ENCODE measurements at places on chromosomes 7 and 10.

- DNase-seq, result no peak
These were observed 9.1 kb downstream of the TTYH3 start for GRCh38 chr7:2640846-2641316.

GRCh38 chr10:1272079-1272776 lies 216.0 kb downstream of the WDR37 start:
- no peak for DNase-seq

DNA sequence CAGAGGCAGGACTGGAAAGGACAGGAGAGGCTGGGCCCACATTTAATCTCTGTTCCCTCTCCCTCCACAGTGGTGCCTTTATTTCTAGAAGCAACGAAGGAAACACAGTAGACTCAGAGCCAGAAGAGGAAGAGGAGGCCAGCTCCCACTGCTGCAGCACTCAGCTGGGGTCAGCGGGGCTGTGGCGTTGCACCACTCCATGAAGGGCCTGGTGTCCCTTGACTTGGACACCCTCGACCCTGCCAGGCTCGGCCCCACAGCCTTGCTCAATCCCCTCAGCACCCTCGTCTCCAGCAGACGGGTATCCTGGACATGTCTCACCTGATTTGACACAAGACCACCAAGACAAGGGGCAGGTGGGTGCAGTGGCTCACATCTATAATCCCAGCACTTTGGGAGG lies 38.8 kb downstream of the PRKAG2 start:
- DNase-seq, result no peak

- no peak for DNase-seq
These were observed 215.5 kb downstream of the THSD7A start for GRCh38 chr7:11616466-11616865.

- no peak for DNase-seq
These were observed 9.5 kb downstream of the CYREN start for GRCh38 chr7:135160858-135161653.

GRCh38 chr10:80927419-80928078 lies 389.8 kb downstream of the SH2D4B start:
- no peak for DNase-seq

DNA sequence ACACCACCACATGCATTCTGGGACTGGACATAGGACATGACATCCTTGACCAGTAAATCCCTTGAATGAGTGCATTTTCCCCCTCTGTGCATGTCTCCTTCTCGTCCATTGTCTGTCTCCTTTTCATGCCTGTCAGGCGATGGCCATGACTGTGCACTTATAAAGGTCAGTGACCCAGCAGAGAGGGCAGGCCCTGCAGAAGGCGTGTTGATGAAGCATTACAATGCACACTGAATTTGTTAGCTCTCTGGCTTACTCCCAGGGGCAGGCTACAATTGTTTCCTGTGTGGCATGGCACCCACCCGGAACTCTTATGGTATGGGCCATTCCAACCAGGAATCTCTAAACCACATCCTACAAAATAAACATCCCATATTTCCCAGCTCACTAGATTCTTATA lies 71.1 kb downstream of the SAMD9 start:
- no peak for DNase-seq

- no peak for DNase-seq
These were observed 484 bp downstream of the ZWINT start for GRCh38 chr10:56360583-56360966.

- no peak for DNase-seq
These were observed 53.9 kb downstream of the PRTFDC1 start for GRCh38 chr10:24898501-24898900.

GRCh38 chr10:37819797-37820196 lies 37.6 kb downstream of the ZNF248 start:
- DNase-seq, result no peak

- DNase-seq, result no peak
These were observed 106.9 kb upstream of the C7orf33 start for GRCh38 chr7:148483515-148484308.

DNA sequence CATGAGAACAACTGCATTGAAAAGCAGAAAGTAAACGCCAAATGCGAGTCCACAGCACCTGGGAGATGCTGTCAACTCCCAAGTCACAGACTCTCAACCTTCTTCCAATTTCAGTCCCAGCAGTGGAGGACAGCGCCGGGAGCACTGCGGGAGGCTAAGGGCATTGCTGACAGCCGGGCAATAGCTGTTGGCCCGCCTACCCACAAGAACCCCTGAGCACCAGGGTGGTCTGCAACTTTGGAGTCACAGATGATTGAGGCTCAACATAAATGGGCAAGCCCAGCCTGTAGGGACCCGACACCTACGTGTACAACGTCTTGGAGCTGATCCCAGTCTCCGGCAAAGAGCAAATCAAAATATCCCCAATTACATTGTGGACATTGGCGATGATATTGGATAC lies 262.9 kb downstream of the TCERG1L start:
- no peak for DNase-seq

DNA sequence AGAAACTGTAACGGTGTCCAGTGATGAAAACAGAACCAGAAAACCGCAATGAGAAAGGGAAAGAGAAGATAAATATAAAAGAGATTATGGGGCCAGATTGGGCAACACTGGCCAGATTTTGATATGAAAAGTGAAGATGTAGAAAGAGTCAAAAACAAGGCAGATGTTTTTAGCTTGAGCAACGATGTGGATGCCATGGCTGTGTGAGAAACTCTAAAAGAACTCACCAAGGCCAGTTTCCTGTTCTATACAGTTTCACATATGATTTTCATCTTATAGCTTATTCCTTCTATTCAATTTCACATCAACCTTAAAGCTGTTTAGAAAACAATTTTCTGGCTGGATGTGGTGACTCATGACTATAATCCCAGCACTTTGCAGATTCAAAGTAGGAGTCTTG lies 36.3 kb downstream of the CSTF2T start:
- DNase-seq, result no peak
